Testis (tissue), 5 donors: ENCODE measurements at places on chromosomes 11 and 22. TPM values are rescaled to one million over a fixed set of nuclear protein-coding genes. Genes with fewer than 3 reads are reported as not detected.

GRCh38 chr11:28939381-28939780, 831.2 kb downstream of the METTL15 start:
- DNase-seq = no peak

GRCh38 chr11:44389963-44390605, 80.1 kb upstream of the ALX4 start:
- DNase-seq = no peak

KCNJ1 gene
- total RNA-seq = 0.24 TPM

- DNase-seq = no peak
Observed at GRCh38 chr22:40480996-40481395, 110.6 kb downstream of the SGSM3 start.

APOA5 gene
- 0.24 TPM for total RNA-seq

FGF3 gene
- total RNA-seq = not detected

- DNase-seq = no peak
Observed at GRCh38 chr11:48034926-48035871, 54.8 kb downstream of the PTPRJ start.

DNA sequence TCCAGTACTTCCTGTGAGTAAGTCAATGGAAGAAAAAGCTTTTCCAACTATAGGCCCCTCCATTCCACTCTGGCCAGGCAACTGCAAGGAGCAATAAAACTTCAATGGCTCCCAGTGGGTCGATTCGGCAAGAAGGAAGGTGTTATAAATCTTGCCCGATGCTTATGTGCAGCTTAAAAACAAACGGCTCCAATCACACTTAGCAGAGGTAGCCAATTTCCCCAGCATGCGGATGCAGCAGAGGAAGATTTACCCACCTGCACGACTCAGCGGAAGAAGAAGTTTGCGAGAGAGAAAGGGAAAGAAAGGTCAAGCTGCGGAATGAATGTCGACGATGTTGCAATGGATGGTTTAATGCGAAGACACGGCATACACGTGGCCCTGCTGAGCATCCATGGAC, 141.5 kb downstream of the OPCML start:
- no peak for DNase-seq

DNA sequence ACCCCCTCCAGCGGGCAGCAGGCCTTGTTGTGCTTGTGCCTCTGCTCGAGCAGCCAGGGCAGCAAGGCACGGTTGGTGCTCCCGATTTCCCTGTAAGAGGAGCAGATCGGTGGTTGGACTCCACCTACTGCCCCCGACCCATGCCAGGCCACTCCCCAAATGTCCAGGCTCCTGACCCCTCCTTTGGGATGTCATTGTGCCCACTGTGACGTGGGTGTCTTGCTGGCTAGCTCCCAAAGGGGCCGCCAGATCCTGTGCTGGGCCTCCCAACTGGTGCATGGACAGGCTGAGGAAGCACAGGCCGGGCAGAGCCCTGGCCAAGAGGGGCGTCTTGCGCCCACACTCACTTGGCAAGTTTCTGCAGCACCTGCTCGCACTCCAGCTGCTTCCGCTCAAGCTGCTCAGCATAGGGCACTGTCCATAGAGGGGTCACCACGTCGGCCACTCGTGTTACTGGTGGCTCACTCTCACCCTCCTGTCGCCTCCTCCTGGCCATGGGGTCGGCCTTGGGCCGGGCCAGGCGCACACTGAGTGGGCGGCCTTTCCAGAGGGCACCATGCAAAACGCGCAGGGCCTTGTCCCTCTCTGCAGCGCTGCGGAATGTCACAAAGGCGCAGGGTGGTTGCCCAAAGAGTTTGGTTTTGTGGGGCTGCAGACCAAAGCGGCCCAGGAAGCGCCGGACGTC, at the start of gene RANBP1:
Gene RANBP1, plus strand, starts transcription at position 414 of the 685 bp plus-strand sequence. Its CDS starts 81 bp downstream, at position 495.
- no peak for DNase-seq

GRCh38 chr11:69123593-69124545, 31.9 kb upstream of the SMIM38 start:
- no peak for DNase-seq

ART1 gene
- total RNA-seq = 0.79 TPM

DNA sequence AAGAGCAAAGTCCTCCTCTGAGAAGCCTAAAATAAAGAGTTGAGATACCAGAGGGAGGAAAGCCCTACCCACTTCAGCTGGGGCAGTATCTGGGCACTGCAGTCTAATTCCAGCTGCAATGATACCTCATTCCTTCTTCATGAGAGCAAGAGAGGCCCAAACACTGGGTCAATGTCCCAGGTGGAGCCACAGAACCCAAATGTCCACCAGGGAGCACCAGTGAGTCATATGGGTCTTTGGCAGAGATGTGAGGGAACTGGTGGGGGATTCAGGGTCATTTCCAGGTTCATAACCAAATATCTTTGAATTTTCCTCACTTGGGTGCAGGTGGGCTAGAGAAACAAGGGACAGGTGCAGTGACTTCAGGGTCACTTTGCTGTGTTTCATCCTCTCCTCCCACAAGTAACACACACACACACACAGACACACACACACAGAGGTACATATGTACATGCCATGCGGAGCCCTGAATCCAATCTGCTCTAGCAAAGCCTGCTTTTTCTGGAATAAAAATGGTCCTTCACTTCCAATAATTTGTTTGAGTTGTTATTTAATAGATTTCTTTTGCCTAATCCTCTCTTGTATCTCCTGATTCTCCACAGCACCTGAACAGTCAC, 585.4 kb downstream of the SOX6 start:
- DNase-seq = peak; percentile 76

GRCh38 chr11:103114836-103115235, 5.6 kb downstream of the DYNC2H1 start:
- DNase-seq = no peak

GRCh38 chr22:21760640-21761039, 25.0 kb upstream of the YPEL1 start:
- no peak for DNase-seq

DNA sequence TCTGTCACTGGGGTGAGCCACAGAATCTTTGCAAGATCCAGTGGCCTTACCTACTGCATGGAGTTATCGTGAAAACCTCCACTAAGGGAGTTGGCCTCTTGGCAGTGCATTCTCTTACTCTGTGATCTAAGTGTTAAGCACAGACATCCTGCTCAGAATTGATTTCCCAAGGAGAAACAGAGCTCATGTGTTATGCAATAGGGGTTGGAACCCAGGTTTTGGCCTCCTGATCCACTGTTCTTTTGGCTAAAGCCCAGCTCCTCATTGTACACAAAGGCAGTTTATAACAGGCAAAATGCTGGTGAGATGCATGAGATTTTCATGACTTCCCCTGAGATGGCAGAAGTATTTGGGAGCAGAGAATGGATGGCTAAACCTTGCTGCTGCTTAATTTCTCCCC, 11.8 kb downstream of the DTX4 start:
- DNase-seq = no peak

DNA sequence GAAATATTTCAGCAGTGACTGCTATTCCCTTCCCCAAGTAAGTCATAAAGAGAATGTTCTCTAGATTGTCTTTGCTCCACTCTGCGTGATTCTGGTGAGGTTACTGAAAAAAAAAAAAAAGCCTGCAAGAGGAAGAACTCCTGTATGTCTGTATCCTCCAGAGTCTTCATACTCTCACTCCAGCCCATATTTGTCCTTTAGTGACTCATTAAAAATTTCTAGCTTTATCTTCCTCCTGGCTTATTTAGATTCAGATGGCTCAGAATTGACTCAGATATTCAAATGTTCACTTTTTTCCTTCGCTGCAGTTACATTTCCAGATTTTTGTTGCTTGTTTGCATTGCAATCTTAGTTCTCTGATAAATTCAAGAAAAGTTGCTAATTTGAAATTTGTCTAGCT, 76.3 kb upstream of the CNTN5 start:
- no peak for DNase-seq

- DNase-seq = no peak
Observed at GRCh38 chr22:38110008-38110862, at the start of gene BAIAP2L2. Gene BAIAP2L2, minus strand, starts transcription at chr22:38110684. Its CDS starts 159 bp downstream, at chr22:38110525.

DNA sequence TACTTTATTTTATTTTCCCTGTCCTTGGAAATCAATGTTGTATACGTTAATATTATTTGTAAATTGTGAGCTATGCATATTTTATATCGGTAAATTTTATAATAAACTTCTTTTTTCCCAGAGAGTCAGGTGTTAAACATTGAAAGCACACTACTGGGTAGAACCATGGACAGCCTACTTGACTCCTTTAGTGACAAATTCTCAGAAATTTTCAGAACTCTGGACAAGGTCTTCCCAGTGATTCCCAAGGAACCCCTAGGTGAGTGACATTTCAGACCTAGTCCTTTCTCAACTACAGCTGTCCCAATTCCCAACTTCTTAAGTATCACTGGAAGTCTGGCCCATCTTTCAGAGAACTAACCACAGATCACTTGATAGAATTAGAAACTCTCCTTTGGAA, 107.2 kb downstream of the RCN1 start:
- DNase-seq = no peak

DNA sequence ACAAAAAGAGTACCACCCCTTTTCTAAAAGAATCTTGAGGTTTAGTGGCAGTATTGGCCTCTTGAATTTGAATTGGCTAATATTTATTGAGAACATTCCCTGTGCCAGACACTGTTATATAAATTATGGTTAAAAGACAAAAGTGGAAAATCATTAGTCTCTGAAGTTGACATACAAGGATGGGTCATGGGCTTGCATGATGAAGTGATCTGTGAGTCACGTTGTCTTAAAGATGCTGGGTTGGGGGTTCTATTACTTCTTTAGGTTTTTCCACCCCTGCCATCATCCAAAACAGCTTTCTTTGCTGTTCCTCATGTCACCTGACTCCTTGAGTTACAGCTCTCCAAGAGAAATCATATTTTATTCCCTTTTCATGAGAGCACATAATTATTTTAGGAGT, 85.0 kb downstream of the CD44 start:
- DNase-seq = no peak

- DNase-seq = peak; percentile 53
Observed at GRCh38 chr11:88484873-88485621, 147.5 kb upstream of the CTSC start.

GRCh38 chr11:123195188-123196059, at the start of gene CLMP:
Gene CLMP, minus strand, starts transcription at chr11:123195248. Its CDS starts 308 bp downstream, at chr11:123194940.
- DNase-seq = peak; percentile 46

POU2AF2 gene
- total RNA-seq = 5.2 TPM
